Panc1 (cell line): ENCODE measurements at places on chromosomes 13 and 19.

DNA sequence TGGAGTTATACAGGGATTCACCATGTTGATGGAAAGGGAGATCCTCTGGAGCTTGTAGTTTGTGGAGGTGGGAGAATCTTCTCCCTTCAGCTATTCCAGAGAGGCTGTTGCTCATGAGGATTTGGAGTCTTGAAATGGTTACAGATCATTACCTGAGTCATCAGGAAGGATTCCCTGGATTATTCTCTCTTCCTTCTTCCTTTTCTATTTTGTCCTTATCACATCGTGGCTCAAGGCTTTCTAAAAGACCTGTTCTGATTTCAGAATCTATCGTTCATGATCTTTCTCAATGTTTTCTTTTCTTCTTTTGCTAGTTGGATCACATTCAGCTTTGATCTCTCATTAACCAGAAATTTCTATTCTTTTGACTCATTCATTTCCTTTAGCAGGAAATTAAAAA is 196.0 kb downstream of the KLF5 start:
- no peak for DNase-seq

DNA sequence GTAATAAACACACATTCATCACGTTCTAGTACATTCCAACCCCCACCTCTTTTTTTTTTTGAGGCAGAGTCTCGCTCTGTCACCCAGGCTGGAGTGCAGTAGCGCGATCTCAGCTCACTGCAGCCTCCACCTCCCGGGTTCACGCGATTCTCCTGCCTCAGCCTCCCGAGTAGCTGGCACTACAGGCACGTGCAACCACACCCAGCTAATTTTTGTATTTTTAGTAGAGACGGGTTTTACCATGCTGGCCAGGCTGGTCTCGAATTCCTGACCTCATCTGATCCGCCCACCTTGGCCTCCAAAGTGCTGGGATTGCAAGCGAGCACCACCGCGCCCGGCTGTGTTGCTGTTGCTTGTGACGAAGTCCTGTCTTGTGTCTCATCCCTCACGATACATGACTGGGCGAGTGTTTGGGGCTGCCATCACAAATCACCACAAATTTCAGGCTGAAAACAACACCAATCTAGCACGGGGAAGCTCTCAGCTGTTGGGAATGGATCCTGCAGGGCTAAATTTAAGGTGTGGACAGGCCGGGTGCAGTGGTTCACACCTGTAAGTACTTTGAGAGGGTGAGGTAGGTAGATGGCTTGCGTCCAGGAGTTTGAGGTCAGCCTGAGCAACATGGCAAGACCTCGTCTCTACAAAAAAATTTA is 15.7 kb downstream of the MOB3A start:
- no peak for DNase-seq

DNA sequence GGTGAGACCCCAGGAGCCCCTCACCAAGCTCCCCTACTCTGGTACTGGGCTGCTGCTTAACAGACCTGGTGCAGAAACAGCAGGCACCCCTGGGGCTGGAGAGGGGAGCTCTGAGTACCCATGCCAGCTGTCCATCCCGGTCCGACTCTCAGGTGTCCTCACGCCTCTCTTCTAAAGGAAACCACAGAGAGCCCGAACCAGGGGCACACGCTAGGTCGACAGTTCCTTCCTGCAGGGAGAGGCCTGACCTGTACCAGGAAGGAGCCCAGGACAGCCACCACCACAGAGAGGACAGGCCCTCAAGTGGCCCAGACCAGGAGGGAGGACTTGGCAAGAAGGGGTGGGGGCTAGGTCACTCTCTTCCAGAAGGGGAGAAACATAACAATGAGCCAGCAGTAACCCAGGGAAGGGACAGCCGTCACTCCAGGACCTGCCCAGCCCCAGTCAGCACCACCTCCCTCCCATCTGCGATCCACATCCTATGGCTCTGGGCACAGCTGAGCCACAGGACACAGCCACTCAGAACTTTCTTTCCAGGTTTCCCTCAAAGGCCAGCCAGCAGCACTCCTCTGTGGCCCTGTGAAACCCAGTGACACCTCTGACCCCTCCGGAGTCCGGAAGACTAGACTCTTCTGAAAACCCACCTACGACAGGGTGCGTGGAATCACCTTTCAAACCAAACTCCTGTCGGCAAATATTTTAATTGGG is 13.0 kb upstream of the SLC35E1 start:
- DNase-seq: no peak

DNA sequence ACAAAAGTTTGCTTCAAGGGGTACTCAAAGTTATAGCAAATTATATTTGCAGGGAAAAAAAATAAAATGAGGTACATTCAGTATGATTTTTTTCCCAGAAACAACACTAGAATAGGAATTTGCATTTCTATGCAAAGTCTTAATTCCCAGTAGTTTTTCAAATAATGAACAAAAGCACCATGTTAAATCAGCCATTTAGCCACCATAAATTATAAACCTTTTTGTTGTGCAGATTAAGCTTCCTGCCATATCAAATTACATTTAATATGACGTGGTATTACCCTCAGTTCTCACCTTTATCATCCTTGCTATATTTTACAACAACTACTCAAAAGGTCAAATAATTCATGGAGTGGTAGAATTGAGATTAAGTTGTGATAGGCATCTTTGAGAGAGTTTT is 136.6 kb upstream of the FRY start:
- no peak for DNase-seq

- no peak for DNase-seq
These were observed 21.8 kb upstream of the SLC7A10 start for GRCh38 chr19:33247441-33247819.

DNA sequence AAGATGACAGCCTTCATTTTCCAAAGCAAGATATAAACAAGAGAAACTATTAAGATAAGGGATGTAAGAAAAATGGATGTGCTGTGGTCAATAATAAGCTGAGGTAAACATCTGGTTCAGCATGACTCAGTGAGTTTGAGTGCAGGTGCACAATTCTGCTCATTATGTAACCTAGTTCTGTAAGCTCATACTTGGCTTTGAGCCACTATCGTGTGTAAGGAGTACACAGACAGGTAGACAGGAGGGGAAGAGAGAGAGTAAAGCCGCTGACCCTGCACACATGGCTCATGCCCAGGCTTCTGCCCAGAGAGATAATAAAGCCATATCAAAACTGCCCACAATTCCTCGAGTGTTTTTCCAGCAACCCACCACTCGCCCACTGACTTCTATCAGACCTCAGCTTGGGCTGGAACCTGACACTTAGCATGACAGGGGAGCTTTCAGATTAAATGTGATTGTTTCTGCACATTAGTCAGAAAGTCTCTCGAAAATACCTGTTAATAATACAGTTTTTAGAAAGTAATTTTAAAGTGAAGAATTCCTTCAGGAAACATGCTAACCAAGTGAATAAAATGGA is 51.7 kb downstream of the ZNF91 start:
- DNase-seq: no peak

DNA sequence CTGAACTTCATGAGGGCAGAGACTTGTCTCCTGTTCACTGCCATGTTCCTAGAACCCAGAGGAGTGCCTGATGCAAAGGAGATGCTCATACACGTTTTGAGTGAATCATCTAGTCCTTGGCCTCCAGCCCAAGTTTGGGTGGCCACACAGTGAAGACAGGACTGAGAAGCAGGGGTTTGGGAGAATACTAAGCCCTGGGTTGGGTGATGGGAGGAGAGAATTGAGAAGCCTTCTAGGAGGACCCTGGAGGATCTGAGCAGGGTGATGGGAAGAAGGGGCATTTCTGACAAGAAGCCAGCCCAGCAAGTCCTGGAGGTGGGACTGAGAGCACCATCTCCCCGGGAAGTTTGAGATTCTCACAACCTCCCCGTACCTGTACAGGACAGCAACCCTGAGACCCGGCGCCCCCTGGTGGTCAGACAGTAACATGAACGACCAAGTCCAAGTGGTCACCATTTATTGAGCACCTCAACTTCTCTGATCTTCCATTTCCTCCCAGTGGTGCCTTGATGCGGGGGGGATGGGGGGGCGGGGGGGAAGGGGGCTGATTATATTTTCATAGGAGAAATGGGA is 11.0 kb downstream of the CTU1 start:
- DNase-seq: no peak

DNA sequence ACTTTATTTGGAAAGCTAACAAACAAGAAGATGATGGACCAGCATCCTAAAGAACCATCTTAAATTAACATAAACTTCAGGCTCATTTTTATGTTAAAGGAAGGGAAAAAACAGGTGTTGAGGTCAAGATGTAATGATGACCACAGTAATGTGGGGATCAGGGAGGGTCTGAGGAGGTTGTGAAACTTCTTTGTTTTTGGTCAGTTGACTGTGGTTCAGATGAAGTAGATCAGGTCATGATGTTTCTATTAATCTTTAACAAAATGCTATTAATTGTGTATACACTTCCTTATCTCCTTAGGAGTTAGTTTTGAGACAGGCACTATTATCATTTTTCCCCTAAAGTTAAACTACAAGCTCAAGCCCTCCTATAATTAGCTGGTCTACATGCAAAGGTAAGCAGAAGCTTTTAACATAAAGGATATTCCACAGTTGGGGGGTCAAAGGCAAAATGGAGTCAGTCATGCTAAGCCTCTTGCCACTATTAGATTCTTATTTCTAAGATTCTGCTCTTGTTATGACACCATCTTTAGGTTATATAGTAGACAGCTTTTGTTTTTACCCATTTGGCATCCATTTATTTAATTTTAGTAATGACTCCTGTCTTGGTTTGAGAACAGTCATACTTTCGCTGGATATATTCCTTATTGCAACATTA is 800.1 kb upstream of the PCDH9 start:
- no peak for DNase-seq

DNA sequence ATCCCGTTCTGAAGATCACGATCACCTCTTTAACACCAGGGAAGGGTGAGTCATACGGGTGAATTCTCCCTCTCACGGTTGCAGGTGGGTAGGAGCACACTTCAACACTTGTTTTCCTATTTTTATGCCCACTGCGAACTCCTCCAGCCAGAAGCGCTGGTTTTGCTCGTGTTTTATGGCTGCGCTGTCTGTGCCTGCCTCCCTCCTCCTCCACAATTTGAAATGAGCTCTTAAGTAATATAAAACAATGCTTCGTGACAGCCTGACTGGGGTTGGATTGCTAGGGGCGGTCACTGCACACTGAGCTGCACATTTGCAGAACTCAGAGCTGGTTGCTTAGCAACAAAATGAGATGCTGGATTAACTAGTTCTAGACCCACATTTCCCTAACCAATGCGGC is 12.9 kb downstream of the CCDC70 start:
- DNase-seq: no peak

- DNase-seq: no peak
These were observed 367.9 kb downstream of the LIG4 start for GRCh38 chr13:107847406-107847805.
